Stimulated activated CD4-positive, alpha-beta T cell treated with anti-CD3 and anti-CD28 coated beads, Interleukin-15, amount 100 ng/mL, for 1 hour (primary cell): ENCODE measurements at places on chromosomes 11 and 22.

DNA sequence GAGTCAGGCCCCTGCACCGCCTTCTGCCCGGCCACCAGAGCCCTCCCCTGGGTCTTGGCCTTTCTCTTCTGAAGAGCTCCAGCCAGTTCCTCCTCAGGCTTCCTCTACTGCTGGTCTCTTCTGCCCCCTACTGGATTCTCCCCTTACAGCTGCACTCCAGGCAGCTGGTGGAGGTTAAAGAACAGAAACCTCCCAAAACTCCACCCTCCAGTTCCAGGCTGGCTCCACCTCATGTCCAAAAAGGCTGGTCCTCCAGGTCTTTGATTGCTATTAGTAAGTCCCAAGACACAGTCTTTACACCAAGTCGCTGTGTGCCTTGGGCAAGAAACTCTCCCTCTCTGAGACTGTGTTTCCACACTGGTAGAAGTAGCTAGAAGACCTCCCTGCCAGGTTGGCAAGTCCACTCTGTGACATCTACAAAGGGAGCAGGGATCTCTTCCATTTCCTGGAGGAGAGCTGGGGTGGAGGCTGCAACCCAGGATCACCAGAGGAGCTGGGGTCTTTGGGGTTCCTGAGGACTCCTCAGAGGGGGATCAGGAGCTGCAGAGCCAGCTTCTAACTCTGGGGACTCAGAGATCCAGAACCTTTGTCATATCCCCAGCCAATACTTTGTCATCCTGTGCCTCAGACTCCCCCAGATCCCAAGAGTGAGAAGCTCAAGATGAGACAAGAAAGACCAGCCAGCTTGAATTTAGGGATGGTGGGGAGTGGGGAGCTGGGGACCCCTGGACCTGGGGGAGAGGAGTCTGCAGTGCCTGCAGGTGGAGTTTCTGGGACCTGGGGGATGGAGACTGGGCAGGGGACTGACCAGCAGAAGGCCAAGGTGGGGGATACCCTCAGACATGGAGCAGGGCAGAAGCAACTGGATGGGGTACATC is 3.4 kb upstream of the IGLL5 start:
- DNase-seq: no peak

GRCh38 chr11:67055812-67056211 is 835 bp upstream of the RHOD start:
- DNase-seq: no peak

GRCh38 chr22:50548040-50548920 is 2.6 kb downstream of the KLHDC7B start:
- DNase-seq: peak; percentile 42

DNA sequence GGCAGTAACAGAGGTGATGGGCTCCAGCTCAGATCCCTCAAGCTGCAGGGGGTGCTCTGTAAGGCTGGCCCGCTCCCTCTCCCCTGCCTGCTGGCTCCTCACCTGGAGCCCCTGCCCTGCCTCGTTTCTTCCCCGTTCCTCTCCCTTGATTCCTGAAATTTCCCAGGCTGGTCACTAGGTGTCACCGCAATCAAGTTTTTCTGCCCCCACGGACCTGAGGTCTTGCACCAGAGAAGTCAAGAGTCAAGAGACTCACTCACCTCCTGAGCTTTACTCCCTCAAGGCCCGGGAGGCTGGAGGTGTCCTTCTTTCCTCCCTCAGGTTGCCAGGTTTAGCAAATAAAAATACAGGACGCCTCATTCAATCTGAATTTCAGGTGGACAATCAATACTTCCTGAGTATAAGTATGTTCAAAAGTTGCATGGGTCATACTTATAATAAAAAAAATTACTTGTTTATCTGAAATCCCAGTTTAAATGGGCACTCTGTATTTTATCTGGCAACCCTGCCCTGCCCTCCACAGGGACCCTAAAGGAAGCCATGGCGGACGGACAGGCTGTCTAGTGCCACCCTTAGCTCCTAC is 69.2 kb downstream of the SCUBE1 start:
- DNase-seq: no peak

DNA sequence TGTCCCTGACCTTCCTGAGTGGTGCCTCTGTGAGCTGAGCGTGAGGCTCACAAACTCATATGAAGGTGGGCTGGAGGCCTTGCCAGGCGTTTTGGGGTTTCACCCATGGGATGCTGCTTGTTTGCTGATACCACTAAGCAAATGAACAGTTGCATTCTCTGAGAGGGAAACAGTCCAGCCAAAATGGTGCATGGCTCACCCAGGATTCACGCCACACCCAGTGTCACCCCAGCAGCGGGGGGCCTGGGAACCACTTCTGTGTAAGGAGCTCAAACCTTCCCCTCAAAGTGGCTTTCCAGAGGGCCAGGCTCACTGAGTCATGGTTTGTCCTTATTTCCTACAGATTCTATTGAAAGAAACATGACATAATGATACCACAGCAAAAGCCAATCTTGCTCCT is 928.1 kb downstream of the TBC1D22A start:
- no peak for DNase-seq

DNA sequence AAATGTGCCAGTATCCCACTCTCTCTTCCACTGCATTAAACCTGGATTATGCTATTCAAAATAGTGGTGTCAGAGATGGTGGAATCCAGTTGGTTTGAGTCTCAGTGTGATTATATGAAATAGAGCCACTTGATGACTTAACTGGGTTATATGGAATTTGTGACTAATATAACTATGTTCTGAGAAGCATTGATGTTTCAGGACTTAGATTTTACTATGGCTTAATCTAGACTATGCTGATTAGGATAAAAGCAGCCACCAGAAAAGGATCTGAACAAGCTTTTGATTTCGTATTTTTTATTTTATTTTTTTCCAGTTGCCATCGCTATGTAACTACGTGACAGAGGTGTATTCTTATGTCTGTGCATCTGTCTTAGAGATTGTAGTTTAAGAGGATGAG is 39.1 kb downstream of the MS4A6A start:
- DNase-seq: no peak

- no peak for DNase-seq
Measured at GRCh38 chr11:11580841-11581411, 40.9 kb downstream of the GALNT18 start.

DNA sequence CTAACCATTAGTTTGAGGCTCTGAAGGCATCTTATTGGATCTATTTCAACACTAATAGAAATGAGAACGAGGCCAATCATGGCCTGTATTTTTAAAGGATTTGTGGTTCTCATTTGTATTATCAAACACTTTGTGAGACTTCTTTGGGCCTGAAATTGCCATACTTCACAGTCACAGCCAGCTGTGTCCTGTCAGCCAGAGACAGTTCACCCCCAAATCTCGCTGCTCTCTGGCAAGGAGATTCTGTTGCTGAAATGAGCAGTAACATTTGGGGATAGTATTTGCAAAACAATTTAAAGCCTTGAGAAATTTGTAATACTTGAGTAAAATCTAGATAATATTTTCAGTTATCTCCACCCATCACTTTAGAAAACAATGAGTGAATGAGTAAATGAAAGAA is 26.9 kb upstream of the TENM4 start:
- no peak for DNase-seq

DNA sequence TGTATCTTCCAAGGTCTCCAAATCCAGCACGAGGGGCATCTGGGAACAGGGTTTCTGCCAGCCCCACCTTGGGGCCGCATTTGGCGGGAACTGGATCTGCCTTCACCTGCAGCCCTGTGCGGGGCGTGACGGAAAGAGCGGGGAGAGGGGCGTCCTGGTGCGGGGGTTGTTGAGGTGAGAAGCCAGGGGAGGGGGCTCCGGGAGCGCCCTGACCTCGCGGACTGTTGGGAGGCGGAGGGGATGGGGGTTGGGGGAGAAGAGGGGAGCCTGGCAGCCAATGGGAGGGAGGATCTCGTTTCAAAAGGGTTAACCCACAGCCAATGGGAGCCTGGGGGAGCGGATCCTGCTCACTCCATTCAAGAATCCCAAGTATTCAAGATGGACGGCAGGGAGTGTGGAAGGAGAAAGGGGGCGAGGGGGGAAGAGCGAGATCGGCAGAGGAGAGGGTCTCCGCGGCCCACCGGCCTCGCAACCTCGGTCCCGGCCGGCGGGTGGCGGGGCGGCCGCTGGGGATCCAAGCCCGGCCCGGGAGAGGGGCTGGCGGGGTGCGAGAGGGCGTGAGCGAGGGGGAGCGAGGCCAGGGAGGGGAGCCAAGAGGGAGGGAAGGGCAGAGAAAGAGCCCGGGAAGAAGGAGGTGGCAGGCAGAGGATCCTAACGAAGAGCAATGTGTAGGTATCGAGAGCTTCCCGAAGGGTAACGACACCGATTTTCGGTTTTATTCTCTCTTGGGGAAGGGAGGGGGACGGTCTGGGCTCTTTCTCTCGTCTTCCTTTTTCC is 11.5 kb downstream of the YPEL4 start:
- no peak for DNase-seq

GRCh38 chr11:105693075-105693759 is 83.3 kb downstream of the GRIA4 start:
- no peak for DNase-seq

GRCh38 chr22:24284747-24285203 is 14.1 kb downstream of the SPECC1L start:
- DNase-seq: no peak

DNA sequence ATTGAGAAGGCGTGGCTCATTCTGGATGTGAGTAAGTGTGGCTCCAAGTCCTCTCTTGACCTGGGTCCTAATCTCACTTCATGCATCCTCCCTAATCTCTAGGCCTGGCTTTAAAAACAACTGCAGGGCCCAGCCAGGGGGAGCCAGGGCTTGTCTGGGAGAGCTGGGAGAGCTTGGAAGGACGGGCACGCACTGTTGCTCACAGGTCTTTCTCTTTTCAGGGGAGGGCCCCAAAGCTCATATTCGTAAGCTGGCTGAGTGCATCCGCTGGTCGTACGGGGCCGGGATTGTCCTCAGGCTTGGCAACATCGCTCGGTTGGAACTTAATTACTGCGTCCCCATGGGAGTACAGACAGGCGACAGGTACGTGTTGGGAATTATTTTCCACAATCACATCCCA is 34.1 kb upstream of the PARVB start:
- no peak for DNase-seq

DNA sequence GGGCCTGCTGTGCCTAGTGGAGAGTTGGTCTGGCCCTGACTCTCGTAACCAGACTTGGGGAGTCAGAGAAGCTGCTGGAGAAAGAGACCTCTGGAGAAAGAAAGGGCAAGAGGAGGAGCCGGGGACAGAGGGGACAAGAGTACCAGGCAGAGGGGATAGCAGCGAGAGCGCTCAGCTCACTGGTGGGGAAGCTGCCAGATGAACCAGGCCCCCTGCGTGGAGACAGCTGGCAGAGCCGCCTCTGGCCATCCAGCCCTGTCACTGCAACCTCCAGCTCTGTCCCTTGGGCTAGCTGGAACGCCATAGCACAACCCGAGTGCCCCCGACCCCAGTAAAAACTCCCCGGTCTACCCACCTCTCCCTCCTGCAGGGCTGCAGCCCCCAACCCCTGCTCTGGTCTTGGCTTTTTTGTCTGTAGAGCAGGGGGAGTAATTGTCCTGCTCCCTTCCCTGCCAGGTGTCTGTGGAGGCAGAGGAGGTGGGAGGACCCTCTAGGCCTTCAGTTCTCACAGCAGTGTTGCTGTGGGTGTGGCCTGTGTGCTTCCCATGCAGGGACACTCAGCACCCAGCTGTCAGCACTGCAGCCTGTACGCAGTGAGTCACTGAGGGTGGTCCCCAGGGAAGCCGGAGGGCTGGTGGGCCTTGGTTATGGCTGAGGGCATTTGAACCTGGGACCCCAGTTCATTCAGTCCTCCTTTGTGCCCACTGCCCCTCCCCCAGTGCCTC is 4.8 kb upstream of the SUN2 start:
- no peak for DNase-seq

- no peak for DNase-seq
Measured at GRCh38 chr11:57972013-57972367, 51.7 kb upstream of the OR9Q1 start.
